ENCODE measurements at places on chromosomes 1 and 21. TPM values are rescaled to one million over a fixed set of nuclear protein-coding genes. Genes with fewer than 3 reads are reported as not detected.

MATN1 gene
- total RNA-seq: 0.18 TPM

RPE65 gene
- total RNA-seq: not detected

FGR gene
- total RNA-seq: not detected

VHLL gene
- not detected for total RNA-seq

SELENOF gene
- total RNA-seq: 131 TPM

PIGR gene
- not detected for total RNA-seq

MRPL39 gene
- total RNA-seq: 50.2 TPM

NCAM2 gene
- 0.77 TPM for total RNA-seq

ETV3 gene
- total RNA-seq: 26.9 TPM

KISS1 gene
- total RNA-seq: not detected

TRIM58 gene
- total RNA-seq: 1.7 TPM

ZNF593OS gene
- not detected for total RNA-seq

CASQ1 gene
- total RNA-seq: 0.56 TPM

SEMA6C gene
- 23.3 TPM for total RNA-seq
